ENCODE measurements at places on chromosomes 16 and 17.

DNA sequence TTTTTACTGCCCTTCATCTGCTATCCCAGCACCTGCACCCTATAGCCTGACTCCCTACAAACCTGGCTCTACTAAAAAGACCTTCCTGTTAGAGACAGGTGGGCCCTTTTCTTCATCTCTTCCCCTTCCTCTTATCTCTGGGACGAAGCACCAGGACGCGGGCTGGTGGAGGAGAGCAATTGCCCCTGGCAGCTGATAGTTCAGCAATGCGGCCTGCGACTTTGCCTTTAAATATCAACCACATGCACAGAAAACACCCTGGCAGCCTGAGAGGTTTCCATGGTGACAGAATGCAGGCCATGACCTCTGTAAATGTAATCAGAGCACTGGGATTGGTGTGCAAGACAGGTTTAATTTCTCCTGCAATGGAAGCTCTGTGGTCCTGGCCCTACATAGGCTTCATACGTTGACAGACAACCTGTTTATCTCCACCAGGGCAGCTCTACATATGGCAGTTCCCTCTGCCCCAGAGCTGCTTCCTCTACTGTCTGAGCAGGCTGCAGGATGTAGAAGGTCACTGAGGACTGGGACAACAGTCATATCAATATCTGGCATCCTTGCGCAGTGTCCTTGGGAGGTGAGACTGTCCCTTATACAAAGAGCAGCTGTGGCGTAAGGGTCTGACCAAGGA is 10.0 kb upstream of the SKAP1 start:
- no peak for DNase-seq

GRCh38 chr16:85566561-85567100 is 46.5 kb upstream of the GSE1 start:
- DNase-seq: no peak

DNA sequence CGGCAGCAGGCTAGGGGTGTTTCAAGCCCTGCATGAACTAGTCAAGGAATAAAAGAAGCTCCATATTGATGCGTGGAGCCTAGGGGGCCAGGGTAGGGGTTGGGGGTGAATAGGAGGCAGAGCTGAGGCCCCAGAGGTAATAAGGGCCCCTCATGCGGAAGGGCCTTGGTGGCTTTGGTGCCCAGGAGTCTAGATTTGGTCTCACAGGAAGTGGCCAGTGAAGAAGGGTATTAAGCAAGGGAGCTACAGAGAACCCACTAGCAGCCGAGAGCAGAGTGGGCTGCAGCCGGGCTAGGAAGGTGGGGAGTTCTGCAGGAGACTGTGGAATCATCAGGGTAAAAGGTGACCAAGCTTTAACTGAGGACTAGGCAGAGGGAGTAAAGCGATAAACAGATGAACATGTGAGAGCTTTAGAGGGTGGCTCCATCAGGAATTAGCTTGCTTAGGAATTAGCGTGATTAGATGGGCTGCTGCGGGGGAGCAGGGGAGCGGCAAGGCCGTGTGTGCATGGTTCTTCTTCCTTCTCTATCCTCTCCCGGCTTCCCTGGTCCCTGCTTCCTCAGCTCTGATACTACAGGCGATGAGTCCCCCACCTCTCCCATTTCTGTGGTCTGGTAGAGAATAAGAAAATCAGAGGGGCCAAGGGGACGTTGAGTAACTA is 9.8 kb downstream of the GNGT2 start:
- no peak for DNase-seq

DNA sequence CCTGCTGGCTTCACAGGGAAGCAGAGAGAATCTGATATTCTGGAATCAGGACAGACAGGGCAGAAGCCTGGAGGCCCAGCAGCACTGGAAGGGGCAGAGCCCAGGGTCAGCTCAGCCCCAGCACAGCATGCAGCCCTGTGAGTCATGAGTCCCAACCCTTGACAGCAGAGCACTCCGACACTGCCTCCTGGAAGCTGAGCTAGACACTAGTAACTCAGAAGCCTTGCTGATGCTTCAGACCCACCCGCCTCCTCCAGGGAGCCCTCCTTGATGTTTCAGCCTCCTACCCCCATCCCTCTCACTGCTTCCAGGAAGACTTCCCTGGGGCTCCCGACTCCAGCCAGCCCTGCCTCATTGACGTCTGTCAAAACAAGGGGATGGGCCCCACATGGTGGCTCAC is 6.9 kb downstream of the CAMKK1 start:
- no peak for DNase-seq

DNA sequence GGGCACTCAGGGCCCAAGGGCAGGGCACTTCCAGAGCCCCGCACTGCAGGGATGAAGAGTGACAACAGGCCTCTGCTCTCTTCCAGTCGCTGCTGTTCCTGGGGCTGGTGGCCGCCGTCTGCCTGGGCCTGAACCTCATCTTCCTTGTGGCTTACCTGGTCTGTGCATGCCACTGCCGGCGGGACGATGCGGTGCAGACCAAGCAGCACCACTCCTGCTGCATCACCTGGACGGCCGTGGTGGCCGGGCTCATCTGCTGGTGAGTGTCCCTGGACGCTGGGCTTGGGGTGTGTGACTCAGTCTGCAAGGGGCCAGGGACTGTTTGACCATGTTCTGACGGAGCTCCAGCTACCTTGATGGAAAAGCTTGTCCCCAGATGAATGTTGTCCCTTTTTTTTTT is 9.0 kb downstream of the TTYH2 start:
- DNase-seq: no peak

- no peak for DNase-seq
These were observed 10.0 kb downstream of the NUBP1 start for GRCh38 chr16:10753670-10754069.

DNA sequence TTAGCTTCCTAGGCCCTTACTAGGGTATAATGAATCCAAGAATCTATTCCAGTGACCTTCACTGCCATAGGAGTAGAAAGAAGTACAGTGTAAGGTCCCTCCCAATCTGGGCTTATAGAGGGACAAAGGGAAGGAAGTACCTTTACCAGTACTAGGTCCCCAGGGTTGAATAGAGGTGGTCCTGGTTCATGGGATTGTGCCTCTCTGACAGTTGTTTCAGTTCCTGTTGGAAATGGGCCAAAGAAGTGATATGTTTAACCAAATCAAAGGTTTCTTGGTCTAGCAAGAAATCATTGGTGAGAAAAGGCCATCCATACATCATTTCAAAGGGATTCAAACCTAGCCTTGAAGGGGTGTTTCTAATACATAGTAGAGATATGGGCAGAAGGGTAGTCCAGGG is 16.0 kb upstream of the ZNHIT3 start:
- DNase-seq: no peak

DNA sequence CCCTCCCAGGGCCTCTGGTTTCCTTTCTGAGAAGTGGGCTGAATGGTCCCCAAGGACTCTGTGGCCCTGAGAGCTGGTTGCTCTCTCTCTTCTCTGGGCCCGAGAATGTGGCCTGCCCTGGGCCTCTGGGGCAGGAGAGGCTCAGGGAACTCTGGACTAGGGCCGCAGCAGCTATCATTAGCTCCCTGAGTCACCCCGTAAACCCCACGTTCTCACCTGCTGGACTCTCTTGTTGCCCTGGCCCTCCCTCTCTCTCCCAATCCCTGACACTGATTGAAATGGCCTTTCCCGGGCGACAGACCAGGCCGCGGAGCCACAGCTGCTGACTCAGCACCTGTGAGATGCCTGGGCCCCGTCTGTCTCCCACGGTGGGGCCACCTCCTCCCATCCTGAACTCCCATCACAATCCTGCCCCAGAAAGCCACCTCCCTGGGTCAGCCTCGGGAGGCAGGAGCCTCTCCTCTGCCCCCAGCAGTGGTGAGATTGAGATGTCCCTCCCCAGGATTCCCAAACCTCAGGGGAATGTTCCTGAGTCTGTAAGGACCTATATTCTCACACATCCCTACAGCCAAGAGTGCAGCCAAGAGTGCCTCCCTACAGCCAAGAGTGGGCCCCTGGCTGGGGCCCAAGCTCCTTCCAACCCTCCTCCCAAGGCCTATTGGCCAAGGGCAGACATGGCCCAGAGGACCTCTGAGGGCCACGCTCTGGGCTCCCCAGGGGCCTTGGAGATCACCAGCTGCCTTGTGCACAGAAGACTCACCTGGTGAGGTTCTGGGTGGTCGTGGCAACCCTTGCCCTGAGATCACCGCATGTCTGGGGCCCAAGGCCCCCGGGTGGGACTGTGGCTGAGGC is 470 bp downstream of the TRPV3 start:
- no peak for DNase-seq

- DNase-seq: no peak
These were observed 155.9 kb upstream of the IRX5 start for GRCh38 chr16:54774768-54775167.

DNA sequence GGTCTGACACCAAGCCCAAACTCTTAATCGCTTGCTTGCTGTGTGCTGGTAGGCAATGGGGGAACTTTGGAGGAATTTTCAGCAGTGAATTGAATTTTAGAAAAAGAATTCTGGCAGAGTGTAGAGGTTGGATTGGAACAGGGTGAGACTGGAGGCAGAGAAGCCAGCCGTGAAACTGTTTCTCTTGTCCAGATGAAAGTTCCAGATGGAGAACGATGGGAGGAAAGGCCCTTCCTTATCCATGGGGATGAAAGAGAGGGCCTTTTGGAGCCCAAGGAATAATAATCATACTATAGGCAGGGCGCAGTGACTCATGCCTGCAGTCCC is 26.0 kb downstream of the NEUROD2 start:
- no peak for DNase-seq

GRCh38 chr17:10802496-10803284 is 1.2 kb downstream of the TMEM238L start:
- DNase-seq: no peak

GRCh38 chr17:7355053-7355452 is at the start of gene TMEM95:
Gene TMEM95 (plus strand): TSS chr17:7355156. CDS start chr17:7355205, 49 bp downstream.
- no peak for DNase-seq

DNA sequence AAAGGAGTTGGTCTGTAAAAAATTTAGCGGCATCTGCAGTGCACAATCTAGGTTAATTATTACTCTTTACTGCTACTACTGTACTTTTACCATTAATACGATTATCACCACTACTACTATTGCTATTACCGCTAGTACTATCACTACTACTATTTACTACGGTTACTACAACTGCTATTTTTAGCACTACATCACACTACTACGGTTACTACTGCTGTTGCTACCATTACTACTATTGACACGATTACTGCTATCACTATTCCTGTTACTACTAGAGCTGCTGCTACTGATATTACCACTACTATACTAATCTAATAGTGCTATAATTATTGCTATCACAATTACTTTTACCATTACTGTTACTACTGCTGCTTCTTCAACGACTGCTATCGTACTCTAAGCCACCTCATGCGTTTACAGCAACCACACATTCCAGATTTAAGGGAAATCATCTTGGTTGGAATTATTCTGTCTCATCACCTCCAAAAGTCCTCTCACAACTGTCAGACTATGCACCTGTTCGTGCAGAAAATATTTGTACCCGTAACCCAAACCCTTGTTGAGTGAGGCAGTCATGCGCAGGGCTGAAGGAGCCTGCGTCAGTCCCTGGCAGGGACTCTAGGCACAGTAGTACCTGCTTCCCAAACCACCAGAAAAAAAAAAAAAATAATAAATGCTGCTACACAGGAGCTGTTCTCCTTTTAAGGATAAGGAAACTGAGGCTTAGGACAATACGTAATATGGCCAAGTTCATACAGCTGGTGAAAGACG is 59.5 kb downstream of the MAF start:
- no peak for DNase-seq

DNA sequence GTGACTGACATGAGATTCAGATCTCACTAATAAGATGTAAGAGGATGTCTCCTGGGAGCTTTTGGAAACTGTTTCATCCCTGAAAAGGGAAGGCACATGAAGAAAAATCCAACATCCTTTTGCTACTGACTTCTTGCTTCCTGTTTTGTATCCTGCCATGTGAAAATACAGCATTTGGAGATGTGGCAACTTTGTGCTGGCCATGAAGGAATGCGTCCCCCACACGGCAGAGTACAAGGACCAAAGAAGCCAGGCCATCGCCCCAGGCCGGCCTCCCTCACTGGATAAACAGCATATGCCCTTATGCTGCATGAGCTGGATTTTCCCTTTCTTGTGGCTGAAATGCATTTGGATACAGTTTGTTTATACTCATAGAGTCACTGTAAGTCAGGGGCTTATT is 5.5 kb upstream of the HASPIN start:
- DNase-seq: no peak

GRCh38 chr16:50002190-50002589 is 22.8 kb upstream of the CNEP1R1 start:
- no peak for DNase-seq

- DNase-seq: no peak
These were observed 3.5 kb downstream of the KDM6B start for GRCh38 chr17:7837408-7838088.

DNA sequence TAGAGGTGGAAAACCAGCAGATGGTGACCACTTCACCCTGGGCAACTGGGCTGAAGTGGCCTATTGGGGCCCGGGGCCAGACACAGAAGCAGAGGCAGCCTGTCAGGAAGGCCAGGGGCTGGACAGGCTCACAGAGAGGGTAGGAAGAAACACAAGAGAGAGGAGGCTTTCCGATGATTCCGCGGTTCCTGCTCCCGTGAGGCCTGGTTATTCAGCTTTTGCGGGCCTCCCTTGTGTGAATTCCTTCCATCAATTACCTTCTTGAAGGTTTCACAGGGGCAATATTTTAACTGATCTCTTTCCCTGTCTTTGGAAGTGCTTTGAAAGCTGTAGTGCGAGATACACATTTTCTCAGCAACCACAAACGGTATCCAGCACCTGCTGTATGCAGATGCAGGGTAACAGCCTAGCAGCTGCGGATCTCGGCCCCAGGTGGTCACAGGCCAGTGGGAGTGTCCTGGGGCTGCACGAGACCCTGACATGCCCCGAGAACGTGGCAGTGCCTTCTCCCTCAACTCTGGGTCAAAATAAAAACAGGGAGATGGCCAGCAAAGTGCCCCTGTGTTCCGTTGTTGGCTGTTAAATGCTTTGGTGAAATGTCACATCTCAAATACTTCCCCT is 11.6 kb upstream of the CMIP start:
- no peak for DNase-seq

GRCh38 chr16:58299757-58300349 is 5.0 kb upstream of the PRSS54 start:
- DNase-seq: no peak

- no peak for DNase-seq
These were observed 4.9 kb upstream of the KLHL11 start for GRCh38 chr17:41870097-41870496.

GRCh38 chr17:47862621-47863440 is 11.9 kb upstream of the SP6 start:
- peak; percentile 86 for DNase-seq

GRCh38 chr17:17959520-17960361 is 12.5 kb downstream of the TOM1L2 start:
- no peak for DNase-seq

- no peak for DNase-seq
These were observed 21.4 kb upstream of the IRX6 start for GRCh38 chr16:55302635-55303034.

GRCh38 chr17:33334703-33335102 is 41.6 kb upstream of the ASIC2 start:
- no peak for DNase-seq

GRCh38 chr17:40309031-40309948 is at the start of gene RARA:
Gene RARA (plus strand): TSS chr17:40309180. CDS start chr17:40331219, 22,039 bp downstream.
- no peak for DNase-seq

DNA sequence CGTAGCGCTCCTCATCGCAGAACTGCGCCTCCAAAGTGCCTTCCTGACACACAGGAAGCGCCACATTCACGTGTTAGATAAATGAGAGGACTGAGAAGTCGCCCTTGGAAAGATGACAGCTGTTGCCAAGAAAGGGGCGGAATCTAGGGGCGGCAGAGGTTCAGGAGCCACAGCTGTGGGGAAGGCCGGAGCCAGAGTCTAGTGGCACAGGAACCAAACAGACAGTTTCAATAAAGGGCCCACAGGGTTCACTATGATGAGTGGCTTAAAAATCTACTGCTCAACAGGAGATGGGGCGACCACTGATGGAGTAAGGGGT is 4.7 kb downstream of the FLCN start:
- DNase-seq: no peak

GRCh38 chr16:10813099-10813455 is 5.5 kb downstream of the TVP23A start:
- DNase-seq: no peak
